Kidney (tissue), 22 donors: ENCODE measurements at places on chromosomes 11 and 22.

GRCh38 chr11:122847466-122847865 is 9.2 kb downstream of the CRTAM start:
- no peaks in the 10 kb centered on the region for H3K4me1 ChIP-seq
- no peak for DNase-seq
- no peak overlapping the region for H3K27ac ChIP-seq
- H3K4me3 ChIP-seq = no peak overlapping the region
- no peaks in the 10 kb centered on the region for H3K27me3 ChIP-seq

GRCh38 chr11:81687057-81687456 is 1046.6 kb downstream of the FAM181B start:
- H3K4me3 ChIP-seq = no peak overlapping the region
- H3K36me3 ChIP-seq = no peaks in the 10 kb centered on the region
- H3K27me3 ChIP-seq = no peaks in the 10 kb centered on the region
- no peak for DNase-seq
- H3K27ac ChIP-seq = no peak overlapping the region

- peak; percentile 8 for DNase-seq
- no peaks in the 10 kb centered on the region for H3K4me1 ChIP-seq
- H3K4me3 ChIP-seq = no peak overlapping the region
Observed at GRCh38 chr11:2795491-2795991, 90.0 kb downstream of the CDKN1C start.

DNA sequence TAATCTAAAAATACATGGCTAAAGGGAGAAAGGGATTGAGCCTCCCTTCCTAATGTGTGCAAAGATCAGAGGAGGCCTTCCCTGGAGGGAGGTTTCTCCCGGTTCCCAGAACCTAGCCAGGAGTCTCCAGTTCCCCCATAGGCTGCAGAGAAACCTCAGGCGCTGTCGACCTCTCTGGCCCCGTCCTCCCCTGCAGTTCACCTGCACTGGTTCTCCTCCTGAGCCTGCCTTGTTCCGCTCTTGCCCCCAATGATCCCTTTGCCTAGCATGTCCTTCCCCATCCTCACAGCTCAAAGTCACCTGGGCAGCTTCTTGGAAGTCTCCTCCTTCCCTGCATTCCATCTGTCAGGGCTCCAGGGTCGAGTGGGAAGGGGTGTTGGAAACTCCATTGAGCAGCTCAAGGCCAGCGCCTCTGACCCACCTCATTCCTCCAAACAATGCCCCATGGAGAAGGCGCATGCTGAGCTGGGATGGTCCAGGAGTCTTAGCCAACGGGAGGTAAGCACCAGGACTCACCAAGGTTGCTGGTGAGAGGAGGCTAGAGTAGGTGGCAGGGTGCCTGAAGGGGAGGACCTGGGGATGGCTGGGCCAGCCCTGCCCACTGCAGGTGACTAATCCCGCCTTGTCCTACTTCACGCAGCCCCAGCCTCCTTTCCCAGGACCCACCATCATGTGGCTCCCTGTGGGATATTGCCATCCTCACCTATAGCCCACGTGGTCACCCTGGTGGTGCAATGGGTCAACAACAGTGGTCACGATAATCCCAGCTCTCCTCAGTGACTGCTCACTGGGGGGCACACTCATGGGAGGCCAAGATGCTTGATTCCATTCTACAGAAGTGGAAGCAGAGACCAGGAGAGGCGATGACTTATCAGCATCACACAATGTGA is 15.4 kb downstream of the RSPH14 start:
- no peaks in the 10 kb centered on the region for H3K36me3 ChIP-seq
- no peak for DNase-seq
- no peaks in the 10 kb centered on the region for H3K4me1 ChIP-seq

DNA sequence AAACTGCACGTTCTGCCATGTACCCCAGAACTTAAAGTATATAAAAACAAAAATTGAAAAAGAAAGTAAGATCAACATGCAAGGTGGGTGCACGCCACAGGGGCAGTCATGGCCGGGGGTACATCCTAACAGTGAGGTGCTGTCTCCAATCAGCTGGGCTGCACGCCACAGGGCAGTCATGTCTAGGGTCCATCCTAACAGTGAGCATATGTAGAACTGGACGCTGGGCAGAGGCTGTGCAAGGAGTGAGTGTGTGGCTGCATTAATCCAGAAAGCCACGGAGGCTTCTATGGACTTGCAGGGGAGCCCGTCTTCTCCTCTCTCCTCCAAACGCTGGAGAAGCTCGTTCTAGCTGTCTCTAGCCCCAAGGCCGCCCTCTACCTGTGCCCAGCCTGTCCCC is 1105.0 kb downstream of the BRD1 start:
- no peak overlapping the region for H3K27ac ChIP-seq
- H3K4me1 ChIP-seq = no peaks in the 10 kb centered on the region
- H3K36me3 ChIP-seq = no peaks in the 10 kb centered on the region
- no peaks in the 10 kb centered on the region for H3K27me3 ChIP-seq
- DNase-seq = no peak
- no peak overlapping the region for H3K4me3 ChIP-seq

DNA sequence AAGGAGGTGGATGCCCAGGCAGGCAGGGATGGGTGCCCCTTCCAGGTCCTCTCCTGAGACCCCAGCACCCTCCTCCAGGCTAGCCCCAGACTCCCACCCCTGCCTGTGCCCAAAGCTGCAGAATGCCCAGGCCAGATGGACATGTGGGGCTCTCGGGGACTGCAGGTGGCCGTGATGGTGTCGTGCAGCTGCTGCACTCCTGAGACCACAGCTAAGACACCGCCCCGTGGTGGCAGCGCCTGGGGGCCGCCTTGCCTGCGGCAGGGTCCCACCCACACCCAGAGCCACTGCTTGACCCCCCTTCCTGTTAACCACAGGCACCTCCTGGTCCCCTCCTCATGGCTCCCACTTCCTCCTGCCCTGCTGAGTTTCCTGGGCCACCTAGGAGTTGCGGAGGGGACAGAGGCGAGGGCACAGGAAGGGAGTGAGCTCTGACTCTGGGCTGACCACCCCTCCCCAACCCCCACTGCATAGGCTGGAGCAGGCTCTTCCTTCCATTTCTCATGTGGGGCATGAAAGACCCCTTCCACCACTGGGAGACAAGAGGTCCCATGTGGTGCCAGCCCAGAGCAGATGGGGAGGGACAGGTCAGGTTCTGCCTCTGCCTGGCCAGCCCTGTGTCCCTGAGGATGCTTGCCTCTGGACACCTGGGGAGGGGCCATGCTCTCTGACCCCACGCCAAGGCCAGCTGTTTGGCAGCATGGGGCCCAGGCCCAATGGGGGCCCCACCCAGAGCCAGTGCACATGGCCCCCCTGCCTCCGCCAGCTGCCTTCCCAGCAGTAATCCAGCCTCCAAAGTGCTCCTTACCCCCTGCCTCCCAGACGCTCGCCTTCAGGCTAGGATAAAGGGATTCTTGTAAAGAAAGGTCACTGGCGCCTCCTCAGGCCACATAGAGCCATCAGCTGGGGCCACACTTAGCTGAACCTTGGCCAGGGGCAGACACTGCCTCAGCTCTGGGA is 29.3 kb downstream of the OSBPL5 start:
- peaks cover 3% of the 10 kb centered on the region for H3K4me1 ChIP-seq
- no peaks in the 10 kb centered on the region for H3K27me3 ChIP-seq
- H3K27ac ChIP-seq = no peak overlapping the region
- no peak overlapping the region for H3K4me3 ChIP-seq

DNA sequence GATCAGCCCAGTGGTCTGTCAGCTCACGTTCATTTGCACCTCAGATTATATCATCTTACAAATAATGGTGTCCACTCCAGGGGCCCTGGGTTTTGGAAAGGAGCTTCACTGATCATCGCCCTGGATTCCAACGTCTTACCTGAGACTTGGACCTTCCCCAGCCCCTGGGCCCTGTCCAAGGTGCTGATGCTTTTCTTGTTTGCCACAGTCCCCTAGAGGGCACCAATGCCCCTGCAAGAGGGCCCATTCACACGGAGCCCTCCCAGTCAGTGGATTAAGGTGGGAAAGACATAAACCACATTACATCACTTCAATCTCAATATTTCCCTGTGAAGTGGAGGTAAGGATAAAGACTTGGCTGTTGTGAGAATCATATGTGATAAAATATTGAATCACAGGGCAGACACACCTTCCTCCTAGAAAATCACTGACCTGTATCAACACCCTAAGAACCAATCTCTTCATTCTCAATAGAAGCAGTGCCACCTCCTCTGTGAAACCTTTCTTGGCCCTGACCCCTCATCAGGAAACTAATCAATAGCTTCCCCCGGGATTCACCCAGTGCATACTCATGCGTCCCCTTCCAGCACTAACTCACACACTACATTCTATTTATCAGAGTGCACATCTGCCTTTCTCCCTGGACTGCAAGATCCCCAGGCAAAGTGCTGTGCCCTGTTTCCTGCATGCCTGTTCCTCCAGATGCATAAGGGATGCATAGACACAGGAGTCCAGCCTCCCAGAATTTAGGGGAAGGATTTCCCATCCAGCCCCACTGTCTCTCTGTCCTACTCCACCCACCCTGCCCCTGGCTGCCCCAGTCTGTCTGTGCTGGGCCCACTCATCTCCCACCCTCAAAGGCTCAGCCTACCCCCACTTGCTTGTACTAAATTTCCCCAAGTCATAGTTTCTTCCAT is 167.0 kb downstream of the BUD13 start:
- H3K27ac ChIP-seq = no peak overlapping the region
- no peak overlapping the region for H3K4me3 ChIP-seq
- no peaks in the 10 kb centered on the region for H3K27me3 ChIP-seq
- peak; percentile 90 for DNase-seq
- H3K36me3 ChIP-seq = no peaks in the 10 kb centered on the region

GRCh38 chr11:107182978-107183377 is 164.7 kb upstream of the GUCY1A2 start:
- no peak overlapping the region for H3K27ac ChIP-seq
- no peaks in the 10 kb centered on the region for H3K27me3 ChIP-seq
- H3K36me3 ChIP-seq = no peaks in the 10 kb centered on the region
- no peaks in the 10 kb centered on the region for H3K4me1 ChIP-seq

- no peak overlapping the region for H3K27ac ChIP-seq
- H3K4me3 ChIP-seq = peak overlapping the region; percentile 62
- H3K4me1 ChIP-seq = no peaks in the 10 kb centered on the region
- no peak for DNase-seq
- H3K36me3 ChIP-seq = no peaks in the 10 kb centered on the region
Observed at GRCh38 chr11:19345519-19345847, 104.7 kb upstream of the E2F8 start.

GRCh38 chr11:111490496-111490895 is 21.7 kb downstream of the BTG4 start:
- H3K36me3 ChIP-seq = no peaks in the 10 kb centered on the region
- no peak for DNase-seq
- no peak overlapping the region for H3K27ac ChIP-seq
- H3K4me1 ChIP-seq = no peaks in the 10 kb centered on the region

DNA sequence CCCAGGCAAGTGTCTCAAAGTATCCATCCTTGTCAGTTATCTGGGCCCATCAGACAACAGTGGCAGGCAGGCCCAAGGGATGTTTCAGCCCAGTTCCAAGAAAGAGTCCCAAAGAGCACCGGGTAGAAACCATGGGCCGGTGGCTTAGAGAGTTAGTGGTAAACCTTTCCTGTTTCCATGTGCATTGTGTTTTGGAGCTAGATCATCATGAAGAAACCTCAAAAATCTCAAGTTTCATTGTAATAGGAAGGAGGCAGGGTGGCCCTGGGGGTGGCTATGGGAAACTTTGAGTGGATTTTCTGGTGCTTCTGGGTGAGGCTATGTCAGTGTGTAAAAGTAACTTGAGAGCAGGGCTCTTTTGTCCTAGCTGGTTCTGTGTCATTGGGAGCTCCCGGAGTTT is 68.1 kb downstream of the UBASH3B start:
- no peak for DNase-seq
- H3K4me1 ChIP-seq = peaks cover 8% of the 10 kb centered on the region
- no peaks in the 10 kb centered on the region for H3K27me3 ChIP-seq
- no peaks in the 10 kb centered on the region for H3K36me3 ChIP-seq
- no peak overlapping the region for H3K27ac ChIP-seq

GRCh38 chr11:113435190-113435968 is 39.8 kb downstream of the DRD2 start:
- H3K4me3 ChIP-seq = no peak overlapping the region
- H3K4me1 ChIP-seq = no peaks in the 10 kb centered on the region
- no peaks in the 10 kb centered on the region for H3K27me3 ChIP-seq
- no peaks in the 10 kb centered on the region for H3K36me3 ChIP-seq
- no peak for DNase-seq
- H3K27ac ChIP-seq = no peak overlapping the region

GRCh38 chr11:114511538-114511937 is 48.1 kb downstream of the NXPE1 start:
- H3K4me3 ChIP-seq = no peak overlapping the region
- H3K27ac ChIP-seq = no peak overlapping the region
- no peak for DNase-seq
- H3K27me3 ChIP-seq = no peaks in the 10 kb centered on the region

DNA sequence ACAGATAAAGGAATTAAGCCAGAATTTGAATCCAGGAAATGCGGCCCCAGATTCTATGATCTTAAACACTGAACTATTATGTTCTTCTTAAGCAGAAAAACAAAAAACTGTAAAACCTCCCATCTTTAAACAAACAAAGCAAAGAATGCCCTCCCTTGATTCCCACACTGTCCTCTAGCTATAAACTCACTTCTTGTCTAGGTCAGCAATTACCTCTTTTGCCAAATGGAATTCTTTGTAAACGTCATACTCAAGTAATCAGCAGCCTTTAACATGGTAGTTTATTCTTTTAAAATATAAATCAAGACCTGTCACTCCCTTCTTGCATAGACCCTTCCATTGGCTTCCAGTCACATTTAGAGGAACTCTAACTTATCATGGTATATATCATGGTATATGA is 958.9 kb upstream of the CNTN5 start:
- H3K4me3 ChIP-seq = no peak overlapping the region
- H3K4me1 ChIP-seq = no peaks in the 10 kb centered on the region
- H3K36me3 ChIP-seq = no peaks in the 10 kb centered on the region
- no peaks in the 10 kb centered on the region for H3K27me3 ChIP-seq

- no peak overlapping the region for H3K27ac ChIP-seq
- DNase-seq = no peak
- H3K4me3 ChIP-seq = no peak overlapping the region
Observed at GRCh38 chr11:3115321-3115720, 49.8 kb downstream of the OSBPL5 start.

DNA sequence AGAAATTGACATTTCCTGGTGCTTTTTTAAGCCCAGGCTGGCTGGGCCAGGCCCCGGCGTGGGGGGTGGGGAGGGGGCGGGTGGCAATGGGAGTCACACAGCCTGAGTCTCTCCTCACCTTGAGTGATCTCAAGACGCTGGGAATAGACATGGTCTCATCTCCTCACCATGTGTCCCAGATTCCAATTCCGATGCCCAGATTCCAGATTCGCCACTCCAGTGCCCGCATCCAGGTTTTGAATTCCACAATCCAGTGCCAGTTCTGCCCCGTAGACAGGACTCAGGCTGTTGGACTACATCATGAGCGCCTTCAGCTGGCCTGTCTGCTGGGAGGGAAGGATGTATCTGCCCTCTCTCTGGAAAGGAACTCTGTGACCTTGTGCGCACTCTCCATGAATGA is 19.1 kb downstream of the KCNC1 start:
- no peaks in the 10 kb centered on the region for H3K36me3 ChIP-seq
- H3K27ac ChIP-seq = no peak overlapping the region
- no peaks in the 10 kb centered on the region for H3K27me3 ChIP-seq
- H3K4me3 ChIP-seq = no peak overlapping the region
